ENCODE measurements at places on chromosomes 12 and 14.

GRCh38 chr12:42284876-42285275 is 41.0 kb downstream of the ZCRB1 start:
- DNase-seq = no peak

GRCh38 chr14:25828562-25828961 is 769.3 kb downstream of the NOVA1 start:
- no peak for DNase-seq

- no peak for DNase-seq
These were observed 309.6 kb downstream of the TMTC2 start for GRCh38 chr12:82996168-82996812.

DNA sequence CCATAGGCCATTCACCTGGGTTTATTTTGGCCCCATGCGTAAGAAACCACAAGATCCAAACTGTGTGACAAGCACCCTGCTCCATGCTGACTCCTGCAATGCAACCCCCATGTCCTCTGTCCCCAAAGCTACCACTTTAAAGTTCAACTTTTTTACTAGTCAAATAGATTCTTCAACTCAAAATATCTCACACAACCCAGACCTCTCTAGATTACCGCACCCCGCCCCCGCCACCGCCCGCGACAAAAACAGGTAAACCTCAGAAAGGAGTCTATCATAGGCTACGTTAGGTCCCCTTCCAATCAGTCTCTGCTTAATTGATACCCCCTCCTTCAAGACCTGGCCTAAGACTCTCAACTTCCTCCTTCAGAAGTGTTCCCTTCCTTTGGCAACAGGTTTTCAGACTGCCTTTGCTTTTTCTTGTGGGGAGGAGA is 2.2 kb downstream of the ZFP36L1 start:
- no peak for DNase-seq

DNA sequence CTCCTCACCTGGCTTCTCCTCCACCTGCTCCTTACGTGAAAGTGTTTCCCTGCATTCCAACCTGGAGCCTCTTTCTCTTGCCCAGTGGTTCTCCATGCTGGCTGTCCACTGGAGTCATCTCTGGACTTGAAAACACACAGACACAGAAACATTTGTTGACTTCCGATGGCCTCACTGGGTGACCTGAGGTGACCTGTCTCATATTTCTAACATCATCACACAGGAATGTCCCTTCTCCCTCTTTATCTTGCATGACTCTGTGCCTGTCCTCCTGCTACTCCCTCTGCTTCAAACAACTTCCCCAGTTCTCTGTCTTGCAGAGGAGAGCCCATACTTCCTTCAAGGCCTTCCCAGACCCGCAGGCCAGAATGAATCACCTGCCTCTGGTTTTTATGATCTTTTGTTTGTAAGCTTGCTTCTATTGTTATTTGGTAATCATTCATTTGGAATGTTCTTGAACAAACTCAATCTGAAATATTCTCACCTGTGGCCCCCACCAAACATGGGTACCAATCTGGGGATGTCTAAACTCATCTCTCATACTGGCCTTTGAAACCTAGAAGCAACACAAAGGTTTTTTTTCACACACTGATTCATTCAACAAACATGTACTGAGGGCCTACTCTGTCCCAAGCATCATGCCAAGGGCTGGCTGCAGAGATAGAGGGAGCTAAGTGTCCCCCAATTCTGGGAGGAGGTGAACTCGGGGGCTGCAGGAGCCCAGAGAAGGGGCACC is 9.7 kb upstream of the RIN3 start:
- DNase-seq = peak; percentile 76

DNA sequence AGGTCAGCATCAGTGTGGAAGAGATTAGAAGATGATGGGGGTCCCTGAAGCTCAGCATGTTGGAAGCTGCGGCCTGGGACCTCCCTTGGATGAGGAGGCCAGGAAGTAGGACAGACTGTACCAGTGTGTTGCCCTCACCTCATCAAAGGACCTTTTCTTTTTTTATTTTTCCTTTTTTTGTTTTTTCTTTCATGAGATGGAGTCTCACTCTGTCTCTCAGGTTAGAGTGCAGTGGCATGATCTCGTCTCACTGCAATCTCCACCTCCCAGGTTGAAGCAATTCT is 16.4 kb upstream of the FAM222A start:
- DNase-seq = no peak

DNA sequence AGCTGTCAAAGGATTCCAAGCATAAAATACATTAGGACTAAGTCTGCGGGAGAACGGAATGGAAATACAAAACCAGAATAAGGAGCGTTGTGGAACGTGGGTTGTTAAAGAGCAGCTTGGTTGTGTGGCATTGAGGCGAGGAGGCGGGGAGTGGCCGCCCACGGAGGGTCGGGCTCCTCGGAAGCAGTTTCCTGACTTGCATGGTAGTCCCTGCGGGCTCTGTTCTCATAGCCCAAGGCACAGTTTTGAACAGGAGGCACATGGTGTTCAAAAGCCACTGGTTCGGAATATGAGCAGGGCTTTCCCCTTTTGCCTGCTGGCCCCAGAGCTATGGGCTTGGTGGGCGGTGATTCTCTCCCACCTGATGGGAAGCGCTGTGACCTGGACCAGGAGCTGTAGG is 12.2 kb downstream of the DDX51 start:
- DNase-seq = no peak

DNA sequence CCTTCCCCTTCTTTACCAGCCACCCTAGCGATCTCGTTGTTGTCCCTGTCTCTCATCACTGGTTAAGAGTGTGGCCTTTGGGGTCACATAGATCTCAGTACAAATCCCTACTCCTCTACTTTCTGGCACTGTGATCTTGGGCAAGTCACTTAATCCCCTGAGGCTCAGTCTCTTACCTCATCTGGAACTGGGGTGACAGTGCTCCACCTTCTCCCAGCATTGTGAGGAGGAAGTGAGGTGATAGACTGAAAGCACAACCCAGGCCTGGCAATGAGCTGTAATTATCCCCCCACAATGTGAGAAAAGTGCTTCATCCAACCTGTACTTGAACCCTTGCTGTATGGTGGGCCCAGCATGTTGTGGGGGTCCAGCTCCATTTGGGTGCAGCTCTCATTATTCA is 48.0 kb downstream of the IRAK3 start:
- no peak for DNase-seq

GRCh38 chr14:23392613-23393012 is 15.5 kb downstream of the MYH6 start:
- DNase-seq = no peak

DNA sequence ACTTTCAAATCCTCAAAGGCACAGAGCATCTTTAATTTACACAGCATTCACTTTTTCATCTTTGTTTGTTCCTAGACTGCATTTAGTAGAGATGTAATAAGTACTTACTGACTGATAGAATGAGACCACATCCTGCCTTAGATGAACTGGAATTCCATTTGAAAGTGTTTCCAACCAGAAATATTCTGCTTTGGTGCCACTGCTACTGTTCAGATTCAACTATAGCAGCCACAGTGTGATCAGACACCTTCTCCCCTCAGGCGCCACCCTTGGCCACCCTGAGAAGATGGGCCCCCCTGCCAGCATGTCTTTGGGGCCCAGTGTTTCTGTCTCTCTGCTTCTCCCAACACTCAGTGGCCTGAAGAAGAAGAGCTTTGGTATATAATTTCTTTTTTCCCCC is 449.1 kb downstream of the RAD51B start:
- DNase-seq = no peak

DNA sequence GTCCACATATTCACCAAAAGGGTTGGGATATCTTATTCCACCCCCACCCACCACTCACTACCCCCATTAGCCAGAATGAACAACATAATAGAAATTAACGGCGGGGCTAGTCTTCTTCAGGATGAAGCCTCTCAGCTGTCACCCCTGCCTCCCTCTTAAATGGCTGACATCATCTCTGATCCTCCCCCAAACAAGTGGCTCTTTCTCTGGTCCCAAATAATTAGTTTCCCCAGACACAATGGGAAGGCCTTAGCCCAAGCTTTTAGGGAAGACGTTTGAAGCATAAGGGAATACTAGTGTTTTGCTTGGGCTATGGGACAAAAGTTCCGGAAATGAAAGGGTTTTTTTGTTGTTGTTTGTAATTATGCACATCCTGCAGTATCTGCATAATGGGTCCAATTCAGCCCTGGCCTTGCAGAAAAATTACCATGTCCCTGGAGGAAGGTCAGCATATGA is 13.8 kb downstream of the STON2 start:
- no peak for DNase-seq

DNA sequence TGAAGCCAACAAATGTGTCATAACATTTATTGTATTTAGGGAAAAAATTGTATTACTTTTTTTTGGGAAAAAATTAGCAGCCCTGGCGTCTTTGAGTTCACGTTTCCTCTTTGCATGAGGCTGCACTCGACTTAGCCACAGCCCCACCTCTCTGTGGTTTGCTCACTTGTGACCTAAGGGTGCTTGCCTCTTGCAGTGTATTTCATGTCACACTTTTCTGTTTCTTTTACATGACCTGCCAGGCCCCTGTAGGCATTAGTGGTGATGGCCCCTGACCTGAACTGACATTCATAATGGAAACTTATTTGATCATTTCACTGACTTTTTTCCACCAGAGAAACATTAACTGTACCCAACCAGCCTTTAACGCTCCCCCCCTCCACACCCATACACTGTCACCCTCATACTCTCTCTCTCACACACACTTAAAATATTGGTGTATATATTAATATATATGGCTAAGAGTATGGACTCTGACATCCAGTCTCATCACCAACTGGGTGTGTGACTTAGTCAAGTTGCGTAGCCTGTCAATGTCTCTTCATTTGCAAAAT is 122.9 kb downstream of the PRKCH start:
- no peak for DNase-seq

GRCh38 chr12:52216100-52216499 is 16.9 kb upstream of the KRT7 start:
- DNase-seq = no peak

DNA sequence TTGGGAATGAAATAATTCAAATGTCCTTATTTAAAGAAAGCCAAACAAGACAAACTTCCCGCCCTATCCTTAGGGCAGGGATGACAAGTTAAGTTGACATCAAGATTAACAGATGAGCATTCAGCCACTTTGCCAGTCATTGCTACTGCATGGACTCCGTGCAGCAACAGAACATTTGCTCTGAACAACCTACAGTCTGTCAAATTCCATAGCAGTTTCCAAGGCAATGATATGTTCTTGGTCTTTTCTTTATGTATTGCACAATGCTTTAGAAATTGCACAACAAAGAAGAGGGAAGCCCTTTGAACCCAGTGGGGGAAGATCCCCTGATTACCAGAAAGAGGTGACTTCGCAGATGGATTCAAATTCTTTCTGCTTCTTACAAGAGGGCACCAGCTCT is 269.8 kb downstream of the BCAT1 start:
- peak; percentile 11 for DNase-seq

DNA sequence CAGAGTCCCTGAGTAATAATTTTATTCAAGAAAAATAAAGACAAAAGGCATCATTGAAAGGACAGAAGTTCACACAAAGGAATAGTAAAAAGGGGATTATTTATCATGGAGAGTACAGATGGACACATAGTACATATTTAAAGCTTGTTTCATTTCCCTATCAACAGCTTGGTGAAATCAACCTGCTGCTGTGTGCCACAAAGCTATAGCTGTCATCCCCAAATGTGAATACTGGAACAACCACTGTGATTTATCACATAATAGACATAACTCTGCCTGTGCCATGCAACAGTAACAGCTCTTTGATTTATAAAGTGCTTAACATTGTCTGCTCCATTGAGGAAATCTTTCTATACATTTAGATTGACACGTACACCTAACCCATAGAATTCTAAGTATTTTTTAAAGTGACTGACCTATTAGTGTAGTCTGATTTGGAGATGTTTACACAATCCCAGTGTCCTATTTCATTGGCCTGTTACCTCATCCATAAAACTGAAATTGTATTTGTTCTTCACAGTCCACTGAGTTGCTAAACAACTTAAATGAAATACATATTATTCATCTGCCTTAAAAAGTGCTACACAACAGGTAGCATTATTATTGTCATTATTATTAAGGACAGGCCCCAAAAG is 3.3 kb downstream of the NEMF start:
- DNase-seq = no peak

DNA sequence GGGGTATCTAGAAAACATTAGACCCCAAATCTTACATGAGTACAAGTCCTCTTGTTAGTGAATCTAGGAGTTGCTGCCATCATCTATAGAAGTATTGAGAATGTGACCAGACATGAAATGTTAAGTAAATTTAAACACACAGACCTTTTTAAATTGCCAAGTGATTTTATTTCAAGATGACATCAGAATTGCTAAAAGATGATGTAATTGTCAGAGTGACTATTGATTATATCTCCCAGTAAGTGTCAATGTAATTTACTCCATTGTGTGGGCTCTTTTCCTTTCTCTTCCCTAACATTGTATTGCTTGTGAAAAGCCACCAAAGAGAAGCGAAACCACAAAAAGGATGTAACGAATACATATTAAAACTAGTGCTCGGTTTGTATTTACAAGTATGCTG is 16.8 kb downstream of the ADAM21 start:
- DNase-seq = no peak

DNA sequence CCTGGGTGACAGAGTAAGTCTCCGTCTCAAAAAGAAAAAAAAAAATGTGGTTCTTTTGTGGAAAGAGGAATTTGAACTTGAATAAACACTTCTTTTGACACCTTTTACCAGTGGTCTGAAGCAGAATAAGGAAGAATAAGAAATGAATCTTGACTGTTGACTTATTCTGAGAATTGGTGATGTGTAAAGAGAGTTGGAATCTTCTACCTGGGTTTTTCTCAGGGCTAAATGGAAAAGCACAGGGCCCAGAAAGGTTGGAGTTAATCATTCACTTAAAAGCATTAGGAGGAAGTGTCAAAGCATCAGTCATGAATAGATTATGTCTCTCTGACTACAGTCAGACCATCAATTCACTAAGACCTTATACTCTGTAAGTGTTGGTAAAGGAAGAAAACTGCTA is 13.9 kb downstream of the PNMA1 start:
- DNase-seq = no peak

- no peak for DNase-seq
These were observed 34.7 kb downstream of the BCL11B start for GRCh38 chr14:99237288-99237687.

- peak; percentile 73 for DNase-seq
These were observed 44.8 kb downstream of the CPSF6 start for GRCh38 chr12:69284131-69284530.

DNA sequence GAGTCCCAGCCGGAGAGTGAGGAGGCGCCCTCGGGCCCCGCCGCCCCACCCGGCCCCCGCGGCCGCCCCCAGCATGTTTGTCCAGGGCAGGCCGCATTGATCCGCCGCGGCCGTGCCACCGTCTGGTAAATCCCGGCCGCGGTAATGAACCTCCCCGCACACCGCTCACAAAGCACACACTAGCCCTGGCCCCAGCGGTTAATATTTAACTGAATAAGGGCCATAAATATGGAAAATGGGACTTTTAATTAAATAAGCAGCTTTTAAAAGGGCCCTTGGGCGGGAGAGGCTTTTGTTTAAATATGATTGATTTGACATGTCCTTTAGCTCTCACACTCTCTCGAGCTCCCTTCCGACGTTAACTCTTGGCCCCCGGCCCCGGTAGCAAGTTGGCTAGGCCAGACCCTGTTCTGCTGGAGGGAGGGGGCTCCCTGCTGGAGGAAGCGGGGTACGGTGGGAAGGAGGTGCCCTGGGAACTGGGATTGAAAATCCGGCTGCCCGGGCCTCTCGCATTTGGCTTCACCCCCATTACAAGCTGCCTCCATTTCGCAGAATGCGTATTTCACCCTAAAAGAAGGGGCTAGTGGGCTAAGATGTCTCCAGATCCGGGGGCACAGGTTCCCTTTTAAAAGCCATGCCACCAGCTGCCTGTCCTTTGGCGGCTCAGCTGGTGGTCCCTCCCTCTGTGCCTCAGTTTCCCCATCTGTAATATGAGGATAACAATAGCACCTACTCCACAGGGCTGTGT is 199.8 kb downstream of the RBM19 start:
- DNase-seq = no peak
